ENCODE measurements at places on chromosomes 11 and 22. TPM values are rescaled to one million over a fixed set of nuclear protein-coding genes. Genes with fewer than 3 reads are reported as not detected.

DNA sequence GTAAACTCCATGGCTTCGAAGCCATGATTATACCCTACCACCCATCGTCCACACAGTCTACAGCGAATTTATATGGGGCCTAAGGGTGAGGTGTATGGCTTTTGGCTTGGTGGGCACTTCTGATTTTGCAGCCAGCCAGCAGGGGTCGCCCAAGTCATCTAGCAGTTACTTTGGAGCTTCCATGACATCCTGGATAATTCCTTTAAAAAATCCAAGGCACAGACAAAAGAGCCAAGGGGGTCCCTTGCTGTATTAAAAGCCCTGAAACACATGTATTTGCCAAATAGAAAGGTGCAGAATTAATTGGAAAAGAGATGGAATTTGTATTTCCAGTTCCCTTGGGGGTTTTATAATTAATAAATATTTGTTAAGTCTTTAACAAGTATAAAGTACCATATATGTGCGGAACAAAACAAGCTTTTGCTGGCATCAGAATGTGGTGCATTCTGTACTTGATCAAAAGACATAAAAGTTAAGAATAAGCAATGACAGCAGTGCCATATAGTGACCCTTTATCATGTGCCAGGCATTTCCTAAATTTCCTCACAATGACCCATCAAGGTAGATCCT is 132.8 kb upstream of the PITPNB start:
- DNase-seq = no peak

DNA sequence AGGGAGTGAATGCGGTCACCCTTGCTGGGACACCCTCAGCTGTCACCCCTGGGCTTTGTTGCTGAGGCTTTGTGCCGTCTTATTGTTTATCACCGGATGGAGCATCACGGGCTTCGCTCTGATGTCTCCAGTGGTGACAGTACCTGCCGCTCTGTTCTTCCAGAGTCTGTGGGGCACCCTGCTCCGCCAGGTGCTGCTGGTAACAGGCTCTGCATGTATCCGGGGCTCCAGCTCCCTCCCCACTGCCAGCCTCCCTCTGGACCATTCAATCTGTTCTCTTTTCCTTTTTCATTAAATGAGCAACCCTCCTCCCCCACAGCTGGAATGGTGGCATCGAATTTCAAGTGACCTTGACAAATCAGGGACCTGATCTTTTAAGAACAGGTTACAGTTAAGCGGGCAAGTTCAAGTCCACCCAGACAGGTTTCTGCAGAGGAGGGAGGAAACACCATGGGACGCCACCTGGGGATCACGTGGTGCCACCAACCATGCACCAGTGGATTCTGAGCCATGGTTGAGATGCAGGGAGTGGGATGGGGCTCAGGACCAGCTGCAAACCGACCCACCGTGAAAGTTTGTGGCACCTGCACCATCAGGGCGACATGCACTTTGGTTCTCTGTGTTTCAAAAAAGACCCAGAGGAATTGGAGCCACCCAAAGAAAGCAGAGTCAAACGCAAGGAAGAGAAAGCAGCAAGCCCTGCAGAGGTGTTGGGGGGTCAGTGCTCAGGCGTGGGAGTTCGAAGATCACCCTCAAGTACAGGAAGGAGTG is 89.3 kb downstream of the BCR start:
- no peak for DNase-seq

The CD248 gene
- 6.7 TPM for total RNA-seq

DNA sequence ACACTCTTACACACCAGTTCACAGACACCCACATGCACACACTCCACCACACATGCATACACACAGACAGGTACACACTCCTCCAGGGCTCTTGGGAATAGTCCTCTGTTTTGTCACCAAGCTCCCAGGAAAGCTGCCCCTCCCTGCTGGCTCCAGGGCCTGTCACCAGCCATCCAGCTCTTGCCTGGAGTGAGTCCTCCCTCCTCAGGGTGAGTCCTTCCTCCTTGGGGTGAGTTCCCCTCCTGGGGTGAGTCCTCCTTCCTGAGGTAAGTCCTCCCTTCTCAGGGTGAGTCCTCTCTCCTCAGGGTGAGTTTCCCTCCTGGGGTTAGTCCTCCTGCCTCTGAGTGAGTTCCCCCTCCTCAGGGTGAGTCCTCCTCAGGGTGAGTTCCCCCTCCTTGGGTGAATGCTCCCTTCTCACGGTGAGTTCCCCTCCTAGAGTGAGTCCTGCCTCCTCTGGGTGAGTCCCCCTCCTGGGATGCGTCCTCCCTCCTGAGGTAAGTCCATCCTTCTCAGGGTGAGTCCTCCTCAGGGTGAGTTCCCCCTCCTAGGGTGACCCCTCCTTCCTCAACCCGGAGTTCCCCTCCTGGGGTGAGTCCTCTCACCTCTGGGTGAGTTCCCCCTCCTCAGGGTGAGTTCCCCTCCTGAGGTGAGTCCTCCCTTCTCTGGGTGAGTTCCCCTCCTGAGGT is 100.6 kb upstream of the FGF3 start:
- DNase-seq = peak; percentile 52

GRCh38 chr11:3149852-3150188 is 15.3 kb downstream of the OSBPL5 start:
- no peak for DNase-seq

- no peak for DNase-seq
Observed at GRCh38 chr22:30636226-30637077, 871 bp downstream of the SLC35E4 start.

The IFITM10 gene
- total RNA-seq = 2.6 TPM

The SERHL2 gene
- total RNA-seq = 13.0 TPM

The TTC28 gene
- 8.1 TPM for total RNA-seq

DNA sequence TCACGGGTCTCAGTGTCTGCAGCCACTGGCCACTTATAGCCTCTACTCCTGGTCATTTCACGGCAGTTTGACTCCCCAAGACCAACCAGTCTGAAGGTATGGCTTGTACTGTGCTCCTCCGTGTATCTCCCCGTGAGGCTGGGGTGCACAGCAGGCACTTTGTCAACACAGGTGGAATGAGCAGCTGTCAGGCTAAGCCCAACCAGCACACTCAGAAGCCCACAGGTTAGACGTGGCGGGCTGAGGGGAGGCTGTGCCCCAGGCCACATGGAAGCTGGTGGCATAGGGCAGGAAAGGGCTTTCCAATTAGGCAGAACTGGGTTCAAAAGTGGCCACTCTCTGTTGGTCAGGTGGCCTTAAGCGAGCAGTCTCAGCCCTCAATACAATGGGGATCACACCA is 7.0 kb downstream of the TP53I11 start:
- DNase-seq = no peak

DNA sequence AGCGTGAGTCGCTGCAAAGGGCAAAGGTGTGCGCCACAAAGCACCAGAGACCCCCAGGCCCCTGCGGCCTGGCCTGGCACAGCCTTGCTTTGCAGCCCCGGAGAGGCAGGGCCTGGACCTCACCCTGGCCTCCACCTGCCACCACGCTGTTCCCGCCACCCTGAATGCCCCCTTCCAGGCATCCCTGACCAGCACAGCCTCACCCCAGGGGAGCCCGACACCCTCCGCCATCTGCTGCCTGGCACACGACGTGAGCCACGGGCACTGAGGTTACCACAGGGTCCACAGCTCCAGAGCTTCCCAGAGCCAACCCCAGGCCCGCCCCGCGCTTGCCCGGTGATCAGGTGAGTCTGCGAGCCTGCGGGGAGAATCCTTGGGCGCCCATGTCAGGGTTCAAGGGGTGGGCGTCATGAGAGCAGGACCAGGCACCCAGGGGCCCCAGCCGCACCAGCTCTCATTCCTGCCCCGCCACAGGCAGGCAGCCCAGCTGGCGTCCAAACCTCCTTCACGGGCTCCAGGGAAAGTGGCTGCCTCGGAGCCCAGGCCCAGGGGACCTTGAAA is 171.3 kb downstream of the BRD1 start:
- DNase-seq = no peak

- DNase-seq = peak; percentile 74
Observed at GRCh38 chr11:44632466-44633123, 67.1 kb downstream of the CD82 start.

DNA sequence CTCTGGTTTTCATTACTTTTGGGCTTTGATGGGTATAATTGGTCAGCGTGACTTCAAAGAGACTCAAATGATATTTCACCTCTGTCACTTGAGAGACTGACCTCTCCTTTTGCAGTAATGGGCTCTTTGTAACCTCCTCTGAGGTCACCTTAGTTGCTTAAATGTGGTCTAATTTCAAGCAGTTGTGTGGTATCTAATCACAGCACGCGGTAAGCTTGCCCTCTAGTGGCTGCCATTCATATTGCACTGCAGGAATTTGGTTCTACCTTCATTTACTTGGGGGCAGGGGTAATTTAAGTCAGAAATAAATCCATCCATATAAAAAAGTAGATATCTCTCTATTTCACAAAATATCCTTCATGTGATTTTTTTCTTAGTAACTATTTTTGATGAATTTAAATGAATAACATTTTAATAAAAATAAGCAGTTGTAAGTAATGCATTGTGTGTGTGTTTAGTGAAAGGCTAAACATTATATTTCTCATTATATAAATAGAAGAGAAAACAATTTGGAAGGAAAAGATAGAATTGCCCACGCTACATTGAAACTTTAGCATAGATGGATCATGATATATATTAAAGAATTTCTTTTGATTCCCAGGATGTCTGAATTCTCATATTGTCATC is 55.0 kb upstream of the ANO3 start:
- no peak for DNase-seq

GRCh38 chr22:36455571-36456463 is 25.6 kb downstream of the TXN2 start:
- DNase-seq = no peak

The TENM4 gene
- 31.4 TPM for total RNA-seq

DNA sequence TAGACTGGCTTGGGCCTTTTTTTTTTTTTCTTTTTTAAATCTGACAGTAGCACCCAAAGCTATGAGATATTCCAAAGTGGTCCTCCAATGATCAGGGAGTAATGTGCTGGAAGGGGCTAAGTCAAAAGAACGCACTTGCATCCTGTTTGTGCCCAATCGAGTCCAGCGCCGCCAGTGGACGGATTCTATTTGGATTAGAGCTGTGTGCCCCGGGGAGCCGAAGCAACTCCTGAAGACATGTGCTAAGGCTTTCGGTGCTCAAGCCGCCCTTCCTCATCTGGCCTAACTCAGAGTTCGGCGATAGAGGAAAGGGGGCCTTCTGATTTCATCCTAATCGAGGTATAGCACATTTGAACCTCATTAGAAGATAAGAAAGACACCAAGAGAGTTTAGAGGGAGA is 147.8 kb upstream of the NECTIN1 start:
- no peak for DNase-seq

The CASP12 gene
- not detected for total RNA-seq

GRCh38 chr11:11569936-11570491 is 51.8 kb downstream of the GALNT18 start:
- no peak for DNase-seq

The OR52E8 gene
- not detected for total RNA-seq

GRCh38 chr11:57434640-57435546 is 8.0 kb upstream of the SLC43A3 start:
- DNase-seq = no peak

The ZC3H12C gene
- total RNA-seq = 19.1 TPM
